Mesenchymal stem cell (in vitro differentiated cells and primary cell): ENCODE measurements at places on chromosomes 13 and 19.
A peak's percentile ranks its signal among the peaks of the same experiment; 100 is the strongest.

GRCh38 chr19:46978171-46978869, 41.3 kb upstream of the NPAS1 start:
- no peak overlapping the region for H3K4me3 ChIP-seq
- peaks cover 17% of the 10 kb centered on the region for H3K36me3 ChIP-seq
- no peak for DNase-seq
- peak overlapping the region; percentile 96 for H3K27ac ChIP-seq
- H3K4me1 ChIP-seq = peaks cover 42% of the 10 kb centered on the region
- no peaks in the 10 kb centered on the region for H3K27me3 ChIP-seq

DNA sequence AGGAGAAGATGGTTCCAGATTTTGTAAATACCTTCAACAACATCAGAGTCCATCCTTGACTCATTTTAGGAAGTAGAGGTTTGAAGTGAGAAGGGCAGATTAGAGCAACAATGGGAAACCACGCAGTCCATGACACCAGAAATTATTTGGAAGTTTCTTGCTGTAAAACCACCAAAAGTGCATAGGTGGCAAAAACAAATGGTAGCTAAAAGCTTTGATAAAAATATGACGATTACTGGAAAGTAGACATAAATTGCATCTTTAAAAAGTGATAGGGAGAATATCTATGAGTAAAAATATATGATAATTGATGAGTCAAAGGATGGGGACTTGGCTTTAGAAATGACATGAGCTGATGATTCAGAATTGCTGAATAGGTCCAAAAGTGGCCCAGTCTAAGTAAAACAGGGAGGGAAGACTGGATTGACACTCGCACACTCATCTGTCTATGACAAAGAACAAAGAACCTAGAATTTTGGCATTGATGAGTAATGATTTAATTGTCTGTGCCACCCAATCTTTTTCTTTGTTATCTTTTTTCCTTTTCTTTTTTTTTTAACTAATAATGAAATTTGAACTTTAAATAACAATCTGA, 472.2 kb downstream of the MYO16 start:
- no peaks in the 10 kb centered on the region for H3K4me1 ChIP-seq
- H3K4me3 ChIP-seq = no peak overlapping the region

DNA sequence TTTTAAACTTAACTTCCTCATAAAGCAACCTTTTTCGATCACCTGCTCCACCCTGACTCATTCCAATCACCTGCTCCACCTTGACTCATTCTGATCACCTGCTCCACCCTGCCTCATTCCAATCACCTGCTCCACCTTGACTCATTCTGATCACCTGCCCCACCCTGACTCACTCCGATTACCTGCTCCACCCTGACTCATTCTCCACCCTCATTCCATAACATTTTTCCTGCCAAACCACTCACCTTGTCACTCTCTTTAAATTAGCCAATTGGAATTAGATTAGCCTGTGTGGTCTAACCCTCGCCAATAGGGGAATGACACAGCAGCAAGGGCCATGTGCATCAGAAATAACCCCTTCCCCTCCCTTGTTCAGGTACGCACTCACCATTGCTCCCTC, 31.9 kb upstream of the ZNF83 start:
- H3K4me3 ChIP-seq = no peak overlapping the region
- no peak overlapping the region for H3K27ac ChIP-seq
- peaks cover 12% of the 10 kb centered on the region for H3K36me3 ChIP-seq
- no peaks in the 10 kb centered on the region for H3K27me3 ChIP-seq

DNA sequence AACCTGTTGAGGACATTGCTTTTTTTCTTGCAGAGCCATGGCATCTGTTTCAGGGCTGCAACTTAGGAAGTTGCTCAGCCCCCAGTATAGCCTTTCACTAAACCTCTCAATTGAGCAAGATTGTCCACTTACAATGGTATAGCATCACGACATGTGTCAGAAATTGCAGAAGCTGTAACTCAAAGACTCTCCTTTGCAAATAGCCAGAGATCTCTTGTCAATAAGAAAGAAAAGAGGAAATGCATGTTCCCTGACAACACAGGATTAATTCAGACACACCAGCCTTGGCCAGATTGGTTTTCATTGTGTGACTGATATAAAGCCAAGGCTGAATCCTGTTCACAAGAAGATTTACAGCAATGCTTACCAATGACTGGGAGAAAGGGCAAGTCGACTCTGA, 38.7 kb upstream of the CYSLTR2 start:
- DNase-seq = no peak
- no peaks in the 10 kb centered on the region for H3K36me3 ChIP-seq
- no peaks in the 10 kb centered on the region for H3K4me1 ChIP-seq
- no peak overlapping the region for H3K27ac ChIP-seq

DNA sequence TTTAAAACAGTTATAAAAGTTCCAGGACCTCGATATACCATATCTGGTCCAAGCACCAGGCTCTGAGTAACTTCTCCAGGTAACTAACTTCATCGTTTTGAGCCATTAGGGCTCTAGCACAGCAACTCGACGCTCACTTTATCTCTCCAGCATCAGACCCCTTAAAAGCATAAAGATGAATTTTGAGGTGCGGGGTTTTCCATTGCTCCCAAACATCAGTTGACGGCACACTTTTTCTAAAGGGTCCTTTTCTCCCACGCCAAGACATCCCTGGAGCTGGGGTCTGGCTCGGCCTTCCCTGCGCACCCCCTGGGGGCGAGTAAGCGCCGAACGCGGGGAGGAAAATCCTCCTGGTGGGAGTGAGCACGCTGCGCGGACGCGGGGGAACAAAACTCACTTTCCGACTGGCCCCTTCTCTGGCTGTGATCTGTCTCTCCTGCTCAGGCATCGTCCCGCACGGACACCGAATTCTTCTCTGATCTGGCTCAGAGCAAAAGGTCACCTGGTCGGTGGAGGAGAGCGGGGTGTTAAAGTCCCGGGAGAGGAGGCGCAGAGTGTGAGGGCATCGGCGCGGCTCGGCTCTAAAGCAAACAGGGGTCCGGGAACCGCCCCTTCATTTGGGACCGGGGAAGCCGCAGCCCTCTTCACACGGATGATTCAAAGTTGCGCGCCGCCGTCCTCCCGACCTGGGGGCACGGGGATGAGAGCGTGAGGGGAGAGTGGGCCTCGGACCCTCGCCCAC, at the start of gene ATP7B:
ATP7B (minus strand) TSS at position 561 of the 742 bp plus-strand sequence; CDS start at position 448, 113 bp downstream.
- H3K4me3 ChIP-seq = peak within 1 kb of the TSS; percentile 97
- peaks cover 34% of the 10 kb centered on the region for H3K27me3 ChIP-seq
- no peaks in the 10 kb centered on the region for H3K36me3 ChIP-seq
- DNase-seq = peak; percentile 41
